Lung microvascular endothelial cell (primary cell): ENCODE measurements at places on chromosomes 6 and 20. TPM values are rescaled to one million over a fixed set of nuclear protein-coding genes. Genes with fewer than 3 reads are reported as not detected.

Gene GSTA2
- total RNA-seq, result not detected in 2 replicates

GRCh38 chr6:19434065-19434464, 403.1 kb upstream of the ID4 start:
- DNase-seq, result no peak

Gene CDSN
- total RNA-seq, result under 0.01 TPM in 1 of 2 replicates, not detected in the other

Gene AGPAT1
- total RNA-seq, result 8.3 and 11.9 TPM in 2 replicates

Gene KCNS1
- total RNA-seq, result under 0.01 and 0.40 TPM in 2 replicates

DNA sequence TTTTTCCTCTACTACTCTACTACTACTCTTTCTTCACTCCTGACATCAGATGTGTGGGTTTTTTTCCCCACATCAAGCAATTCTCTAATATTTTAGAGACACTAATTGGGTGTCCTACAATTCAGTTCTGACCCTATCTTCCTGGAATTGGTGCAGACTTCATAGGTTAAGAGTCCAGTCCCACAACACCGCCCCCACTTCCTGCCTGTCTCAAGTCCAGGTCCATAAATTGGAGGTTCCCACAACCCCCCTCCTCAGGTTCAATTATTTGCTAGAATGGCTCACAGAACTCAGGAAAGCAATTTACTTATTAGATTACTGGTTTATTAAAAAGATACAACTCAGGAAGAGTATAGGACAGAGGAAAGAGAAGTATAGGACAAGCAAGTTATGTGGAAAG, 25.7 kb upstream of the SLC2A12 start:
- no peak for DNase-seq

GRCh38 chr6:34462551-34462971, 3.3 kb upstream of the PACSIN1 start:
- no peak for DNase-seq

GRCh38 chr6:21245488-21245887, 348.1 kb upstream of the SOX4 start:
- no peak for DNase-seq

- no peak for DNase-seq
Observed at GRCh38 chr20:60215816-60216730, 257.9 kb downstream of the CDH26 start.

DNA sequence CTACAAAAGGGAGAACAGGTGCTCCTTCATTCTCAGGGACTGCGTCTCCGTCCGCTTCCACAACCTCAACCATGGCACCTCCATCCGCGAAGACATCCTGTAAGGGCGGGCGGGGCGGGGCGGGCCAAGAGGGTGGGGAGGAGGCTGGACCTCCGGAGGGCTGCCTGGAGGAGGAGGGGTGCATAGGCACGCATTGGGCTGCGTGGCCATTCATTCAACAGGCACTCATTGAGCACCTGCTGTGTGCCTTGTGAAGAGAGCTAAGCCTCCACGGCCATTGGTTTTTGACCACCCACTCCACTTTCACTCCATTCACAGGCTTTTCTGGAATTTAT, 435 bp downstream of the ZSWIM3 start:
- peak; percentile 5 for DNase-seq

Gene MICB
- 5.0 and 9.8 TPM in 2 replicates for total RNA-seq
